C1 segment of cervical spinal cord (tissue), 14 donors: ENCODE measurements at places on chromosomes 2 and 18.

GRCh38 chr18:74892066-74892627 lies 294.5 kb downstream of the ZNF407 start:
- no peak for DNase-seq

DNA sequence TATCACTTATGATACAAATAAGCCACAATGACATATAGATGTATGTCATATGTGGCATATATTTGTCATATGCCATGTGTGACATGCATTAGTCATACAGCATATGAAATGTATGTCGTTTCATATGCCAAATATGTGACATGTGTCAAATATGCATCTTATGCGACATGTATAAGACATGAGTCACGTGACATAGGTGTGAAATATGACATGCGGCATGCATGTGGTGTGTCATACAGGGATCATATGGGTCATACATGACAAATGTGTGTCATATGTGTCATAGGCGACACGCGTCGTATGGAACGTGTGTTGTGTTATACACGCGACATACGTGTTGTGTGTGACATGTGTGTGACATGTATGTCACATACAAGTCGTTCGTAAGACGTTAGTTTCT lies 2154.0 kb upstream of the PIK3C3 start:
- no peak for DNase-seq

DNA sequence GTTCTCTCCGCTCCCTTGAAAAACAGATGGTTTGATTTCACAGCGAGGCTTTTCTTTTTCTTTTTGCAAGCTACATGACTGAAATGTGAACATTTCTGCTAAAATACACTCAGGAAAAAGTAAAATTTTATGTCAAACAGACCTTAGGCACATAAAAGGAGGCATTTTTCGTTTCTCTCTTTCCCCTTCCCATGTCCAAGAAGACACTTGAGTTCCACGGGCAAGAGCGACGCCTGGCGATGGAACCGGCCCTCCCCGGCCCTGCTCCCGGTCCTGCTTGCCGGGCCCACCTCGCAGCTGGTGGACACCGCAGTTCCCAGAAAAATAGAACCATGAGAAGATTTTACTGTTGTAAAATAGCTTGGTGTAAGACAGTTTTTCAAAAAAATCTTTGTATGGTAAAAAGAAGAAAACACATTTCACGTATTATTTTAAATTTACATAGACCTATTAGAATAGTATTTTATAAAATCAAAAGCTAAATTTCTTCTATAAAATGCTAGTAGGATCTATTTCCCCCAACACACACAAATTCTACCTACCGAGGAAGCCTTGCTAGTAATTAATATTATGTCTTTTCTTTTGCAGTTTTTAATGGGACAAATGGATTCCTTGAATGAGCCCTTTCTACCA lies 2.3 kb upstream of the ALKAL2 start:
- no peak for DNase-seq

DNA sequence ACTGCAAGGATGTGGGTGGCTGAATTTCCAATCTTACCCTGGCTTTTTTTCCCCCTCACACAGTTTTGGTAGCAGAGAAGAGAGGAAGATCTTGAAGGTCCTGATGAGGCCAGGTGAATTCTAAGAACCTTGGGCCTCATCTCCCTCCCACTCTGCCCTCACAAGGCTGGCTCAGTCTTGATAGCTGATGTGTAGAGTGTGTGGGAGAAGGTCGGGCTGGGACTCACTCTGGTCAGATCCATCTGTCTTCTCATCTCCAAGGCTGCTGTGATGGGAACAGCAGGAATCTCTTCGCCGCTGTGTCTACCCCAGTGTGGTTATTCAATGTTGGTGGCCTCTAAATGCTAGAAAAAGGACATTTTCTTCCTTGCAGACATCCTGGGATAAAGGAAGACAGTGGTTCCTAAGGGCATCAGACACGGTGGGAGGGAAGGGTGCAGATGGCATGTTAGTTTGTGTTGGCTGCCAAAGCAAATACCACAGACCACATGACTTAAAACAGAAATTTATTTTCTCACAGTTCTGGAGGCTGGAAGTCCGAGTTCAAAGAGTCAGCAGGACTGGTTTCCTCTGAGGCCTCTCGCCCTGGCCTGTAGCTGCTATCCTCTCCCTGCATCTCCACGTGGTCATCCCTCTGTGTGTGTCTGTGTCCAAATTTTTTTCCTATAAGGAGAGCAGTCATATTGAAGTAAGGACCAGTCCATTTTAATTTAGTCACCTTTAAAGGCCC lies 37.6 kb upstream of the MGAT4A start:
- DNase-seq = no peak

- no peak for DNase-seq
Measured at GRCh38 chr2:6010163-6010562, 318.0 kb downstream of the SOX11 start.

DNA sequence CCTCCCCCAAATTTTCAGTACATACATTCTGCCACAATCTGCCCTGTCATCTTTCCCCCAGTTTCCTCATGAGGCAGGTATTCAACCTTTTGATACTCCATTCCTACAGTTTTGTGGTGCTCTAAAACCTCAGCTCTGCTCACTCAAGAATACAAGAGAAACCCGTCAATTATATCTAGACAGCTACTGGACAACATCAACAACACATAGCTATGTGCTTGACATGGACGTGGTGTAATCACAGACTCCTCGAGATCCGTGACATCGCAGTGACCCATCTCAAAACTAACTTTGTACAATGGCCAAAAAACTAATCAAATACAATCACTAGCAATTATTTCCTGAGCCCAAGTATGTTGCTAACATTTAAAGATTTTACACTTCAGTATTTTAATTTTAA lies 23.6 kb downstream of the WDSUB1 start:
- no peak for DNase-seq

DNA sequence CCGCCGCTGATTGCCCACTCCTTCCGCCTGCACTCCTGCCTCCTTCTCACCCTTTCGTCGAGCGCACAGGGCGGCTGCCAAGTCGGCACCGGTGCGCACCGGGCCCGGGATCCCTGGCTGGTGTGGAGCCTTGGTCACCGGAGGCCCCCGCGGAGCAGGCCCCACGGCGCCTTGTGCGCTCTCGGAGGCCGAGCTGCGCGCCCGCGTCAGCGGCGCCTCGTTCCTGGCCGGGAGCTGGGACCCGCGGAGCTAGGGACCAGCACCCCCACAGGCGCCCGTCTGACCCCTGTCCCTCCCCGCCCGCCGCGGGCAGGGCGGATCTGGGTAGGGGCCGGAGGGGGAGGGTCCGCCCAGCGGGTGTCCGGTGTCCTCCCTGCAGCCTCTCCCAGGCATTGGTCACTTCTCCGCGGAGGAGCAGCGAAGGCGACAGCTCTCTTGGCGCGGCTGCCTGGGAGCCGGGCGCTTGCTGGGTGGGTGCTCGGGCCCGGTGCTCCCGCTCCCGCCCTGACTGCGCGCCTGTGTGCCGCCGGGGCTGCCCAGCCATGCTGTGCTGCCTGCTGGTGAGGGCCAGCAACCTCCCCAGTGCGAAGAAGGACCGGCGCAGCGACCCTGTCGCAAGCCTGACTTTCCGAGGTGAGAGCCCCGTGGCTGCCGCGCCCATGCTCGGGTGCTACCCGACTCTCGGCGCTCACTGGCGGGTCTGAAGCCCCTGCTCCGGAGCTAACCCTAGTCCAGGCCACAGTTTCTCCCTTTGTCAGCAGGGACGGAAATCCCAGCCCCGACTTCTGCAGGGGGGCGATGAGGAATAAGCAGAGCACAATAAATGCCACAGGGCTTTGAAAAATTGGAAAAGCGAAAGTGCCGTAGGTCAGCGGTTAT lies 13.2 kb downstream of the DYSF start:
- no peak for DNase-seq

DNA sequence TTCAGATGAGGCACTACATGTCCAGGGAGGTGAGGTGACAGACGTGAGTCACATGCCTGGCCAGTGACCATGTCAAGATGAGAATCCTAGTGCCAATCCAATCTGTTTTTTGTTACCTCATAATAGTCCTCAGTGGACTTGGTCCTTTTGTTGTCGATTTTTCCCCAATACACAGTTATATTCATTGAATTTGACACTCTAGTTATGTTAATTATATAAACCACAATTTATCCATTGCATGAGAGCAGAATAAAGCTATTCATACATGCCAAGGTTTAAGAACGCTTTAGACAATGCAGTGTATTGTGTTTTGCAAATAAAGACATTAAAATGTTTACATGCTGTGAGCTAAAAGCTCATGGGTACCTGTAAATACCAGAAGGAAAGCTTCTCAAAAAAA lies 21.6 kb upstream of the TMEFF2 start:
- peak; percentile 9 for DNase-seq

DNA sequence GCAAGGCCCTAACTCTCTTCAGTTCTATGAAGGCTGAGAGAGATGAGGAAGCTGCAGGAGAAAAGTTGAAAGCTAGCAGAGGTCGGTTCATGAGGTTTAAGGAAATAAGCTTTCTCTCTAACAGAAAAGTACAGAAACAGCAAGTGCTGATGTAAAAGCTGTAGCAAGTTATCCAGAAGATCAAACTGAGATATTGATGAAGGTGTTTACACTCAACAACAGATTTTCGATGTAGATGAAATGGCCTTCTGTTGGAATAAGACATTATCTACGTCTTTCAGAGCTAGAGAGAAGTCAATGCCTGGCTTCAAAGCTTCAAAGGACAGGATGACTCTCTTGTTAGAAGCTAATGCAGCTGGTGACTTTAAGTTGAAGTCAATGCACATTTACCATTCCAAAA lies 87.4 kb downstream of the PDCL3 start:
- DNase-seq = no peak

DNA sequence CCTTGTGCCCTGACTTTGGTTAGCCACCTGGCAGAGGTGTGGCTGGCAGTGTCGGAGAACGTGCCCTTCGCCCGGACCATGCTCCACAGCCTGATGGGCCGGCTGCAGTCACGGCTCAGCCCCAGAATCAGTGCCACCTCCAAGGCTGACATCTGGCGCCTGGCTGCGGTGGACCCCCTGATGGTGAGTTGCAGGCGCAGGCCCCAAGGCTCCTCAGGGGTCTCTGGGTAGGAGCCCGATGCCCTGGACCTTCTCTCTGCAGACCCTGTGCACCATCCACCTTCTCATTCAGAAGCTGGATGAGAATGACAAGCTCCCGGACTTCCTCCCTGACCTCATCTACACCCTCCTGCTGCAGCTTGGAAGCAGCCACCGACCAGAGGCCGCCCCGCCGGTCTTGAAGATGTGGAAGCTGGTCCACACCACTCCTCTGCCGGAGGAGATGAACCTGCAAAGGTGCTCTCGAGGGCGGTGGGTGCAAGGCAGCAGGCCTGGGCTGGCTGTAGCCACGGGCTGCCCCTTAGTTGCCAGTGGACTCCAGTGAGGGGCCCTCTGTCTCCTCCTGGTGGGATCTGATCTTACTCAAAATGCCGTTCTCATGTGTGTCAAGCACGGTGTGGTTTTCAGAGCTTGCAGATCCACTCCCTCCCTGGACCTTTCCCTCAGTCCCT lies 32.1 kb downstream of the HJURP start:
- DNase-seq = no peak

DNA sequence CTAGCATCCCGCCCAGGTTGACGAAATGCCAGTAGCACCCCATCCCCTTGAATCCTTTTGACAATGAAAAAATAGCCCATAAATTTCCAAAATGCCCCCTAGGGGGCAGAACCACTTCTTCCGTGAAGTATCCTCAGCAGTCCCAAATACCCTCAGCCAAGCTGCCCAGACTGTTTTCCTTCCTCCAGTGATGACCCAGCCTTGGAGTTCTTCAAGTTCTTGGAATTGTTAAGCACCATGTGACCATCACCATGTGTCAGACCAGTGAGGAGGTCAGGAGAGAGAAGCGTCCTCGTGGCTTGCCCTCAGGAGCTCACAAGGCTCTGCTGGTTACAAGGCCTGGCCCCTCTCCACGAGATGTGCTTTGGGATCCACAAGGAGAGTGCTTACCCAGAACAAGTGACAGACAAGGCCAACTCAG lies 1.4 kb upstream of the SLC23A3 start:
- peak; percentile 27 for DNase-seq

DNA sequence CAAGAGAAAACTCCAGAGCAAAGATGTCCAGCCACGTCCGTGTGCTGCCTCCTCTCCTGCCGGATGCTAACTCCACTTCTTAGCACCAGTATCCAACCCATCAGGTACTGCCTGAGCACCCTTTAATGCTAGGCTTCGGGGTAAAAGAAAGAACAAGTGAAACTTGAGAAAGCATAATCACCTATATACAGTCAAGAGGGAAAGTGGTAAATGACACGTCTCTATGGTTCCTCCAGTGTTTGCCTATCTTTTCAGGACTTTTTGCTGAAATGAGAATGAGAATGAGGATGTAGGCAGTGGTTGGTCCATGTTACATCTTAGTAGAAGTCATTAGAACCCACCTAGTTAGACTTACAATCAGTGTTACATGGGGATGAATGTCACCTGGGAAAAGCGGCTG lies 47.9 kb downstream of the EPHA4 start:
- no peak for DNase-seq

DNA sequence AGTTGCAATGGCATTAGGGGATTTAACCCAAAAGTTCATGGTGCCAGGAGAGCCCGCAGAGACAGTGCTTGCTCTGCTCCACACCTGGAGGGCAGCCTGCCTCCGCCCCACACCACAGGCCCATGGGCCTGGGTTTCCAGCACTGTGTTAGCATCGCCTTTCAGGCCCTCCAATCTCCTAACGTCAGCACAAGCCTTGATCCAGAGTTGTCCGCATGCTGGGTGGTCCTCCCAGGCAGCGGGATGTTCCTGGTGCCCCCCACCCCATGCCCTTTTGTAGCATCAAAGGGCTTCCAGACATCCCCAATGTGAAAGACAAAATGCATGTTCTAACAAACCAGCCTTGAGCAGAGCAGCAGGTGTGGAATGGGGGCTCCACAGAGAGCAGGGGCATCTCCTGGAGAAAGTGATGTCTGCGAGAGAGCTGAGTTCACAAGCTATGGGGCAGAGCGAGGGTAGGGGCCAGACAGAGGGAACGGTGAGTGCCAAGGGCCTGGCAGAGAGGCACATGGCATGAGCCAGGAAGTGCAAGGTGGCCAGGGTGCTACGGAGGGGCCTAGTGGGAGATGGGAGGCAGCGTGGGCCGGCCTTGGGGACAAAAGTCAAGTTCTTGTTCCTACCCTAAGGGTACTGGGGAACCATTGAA lies 119.2 kb downstream of the CYP26B1 start:
- no peak for DNase-seq

DNA sequence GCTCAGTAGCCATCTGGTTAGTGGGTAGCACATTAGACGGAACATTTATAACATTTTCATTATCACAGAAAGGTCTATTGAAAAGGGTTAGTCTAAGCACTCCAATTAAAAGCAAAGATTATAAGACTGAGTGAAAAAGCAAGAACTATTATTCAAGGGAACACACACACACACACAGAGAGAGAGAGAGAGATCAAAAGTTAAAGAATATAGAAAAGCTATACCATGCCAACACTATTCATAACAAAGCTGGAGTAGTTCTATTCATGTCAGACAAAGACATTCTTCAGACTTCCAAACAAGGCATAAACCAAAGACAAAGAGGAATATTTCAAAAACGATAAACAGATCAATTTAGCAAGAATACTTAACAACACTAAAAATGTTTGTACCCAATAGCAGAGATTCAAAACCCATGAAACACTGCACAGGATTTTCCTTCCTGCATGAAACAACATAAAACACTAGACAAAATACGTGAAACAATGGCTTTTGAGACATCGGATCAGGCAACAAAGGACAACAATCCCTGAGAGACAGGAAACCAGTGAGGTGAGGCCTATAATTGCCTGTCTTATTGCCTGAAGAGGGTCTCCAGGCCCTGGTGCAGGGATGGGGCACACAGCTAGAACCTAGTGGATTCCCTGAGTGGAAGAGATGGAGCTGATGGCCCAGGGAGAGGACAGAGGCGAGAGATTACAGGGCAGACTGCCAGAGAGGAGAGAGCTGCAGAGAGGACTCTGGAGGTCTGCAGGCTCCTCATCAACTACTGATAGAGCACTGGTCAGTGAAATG lies 83.6 kb upstream of the NPAS2 start:
- DNase-seq = no peak
